ENCODE measurements at places on chromosomes 7 and 10. TPM values are rescaled to one million over a fixed set of nuclear protein-coding genes. Genes with fewer than 3 reads are reported as not detected.

MRPS17 gene
- 8.4 TPM for total RNA-seq

BCCIP gene
- total RNA-seq = 47.3 TPM

DNA sequence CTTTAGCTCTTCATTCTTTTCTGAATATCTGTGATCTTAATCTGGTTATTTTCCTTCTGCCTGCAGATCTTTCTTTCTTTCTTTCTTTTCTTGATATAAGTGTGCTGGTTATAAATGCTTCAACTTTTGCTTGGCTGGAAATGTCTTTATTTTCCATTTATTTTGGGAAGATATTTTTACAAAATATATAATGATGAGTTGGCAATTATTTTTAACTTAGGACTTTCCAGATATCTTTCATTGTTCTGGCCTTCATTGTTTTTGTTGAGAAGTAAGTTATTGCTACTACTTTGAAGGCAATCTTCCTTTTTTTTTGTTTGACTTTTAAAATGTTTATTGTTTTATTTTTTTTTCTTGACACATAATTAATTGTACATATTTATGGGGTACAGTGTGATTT lies 75.3 kb downstream of the ZNF503 start:
- H3K36me3 ChIP-seq = no peaks in the 10 kb centered on the region
- DNase-seq = no peak
- H3K4me1 ChIP-seq = no peaks in the 10 kb centered on the region

GRCh38 chr10:65501259-65501658 lies 1424.6 kb upstream of the LRRTM3 start:
- no peaks in the 10 kb centered on the region for H3K27me3 ChIP-seq
- H3K27ac ChIP-seq = no peak overlapping the region
- no peaks in the 10 kb centered on the region for H3K4me1 ChIP-seq
- peak; percentile 24 for DNase-seq

- no peak overlapping the region for H3K4me3 ChIP-seq
- H3K27ac ChIP-seq = no peak overlapping the region
- H3K27me3 ChIP-seq = no peaks in the 10 kb centered on the region
- H3K36me3 ChIP-seq = no peaks in the 10 kb centered on the region
- no peak for DNase-seq
- no peaks in the 10 kb centered on the region for H3K4me1 ChIP-seq
Observed at GRCh38 chr7:128119036-128119435, 87.8 kb upstream of the LRRC4 start.

DNA sequence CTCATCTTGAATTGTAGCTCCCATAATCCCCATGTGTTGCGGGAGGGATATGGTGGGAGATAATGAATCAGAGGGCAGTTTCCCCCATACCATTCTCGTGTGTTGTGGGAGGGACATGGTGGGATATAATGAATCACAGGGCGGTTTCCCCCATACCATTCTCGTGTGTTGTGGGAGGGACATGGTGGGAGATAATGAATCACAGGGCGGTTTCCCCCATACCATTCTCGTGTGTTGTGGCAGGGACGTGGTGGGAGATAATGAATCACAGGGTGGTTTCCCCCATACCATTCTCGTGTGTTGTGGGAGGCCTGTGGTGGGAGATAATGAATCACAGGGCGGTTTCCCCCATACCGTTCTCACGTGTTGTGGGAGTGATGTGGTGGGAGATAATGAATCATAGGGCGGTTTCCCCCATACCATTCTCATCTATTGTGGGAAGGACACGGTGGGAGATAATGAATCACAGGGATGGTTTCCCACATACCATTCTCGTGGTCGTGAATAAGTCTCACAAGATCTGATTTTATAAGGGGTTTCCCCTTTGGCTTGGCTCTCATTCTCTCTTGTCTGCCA lies 271.0 kb downstream of the MAD1L1 start:
- DNase-seq = no peak
- H3K27ac ChIP-seq = no peak overlapping the region
- H3K4me3 ChIP-seq = no peak overlapping the region
- H3K4me1 ChIP-seq = no peaks in the 10 kb centered on the region
- H3K36me3 ChIP-seq = no peaks in the 10 kb centered on the region

DNA sequence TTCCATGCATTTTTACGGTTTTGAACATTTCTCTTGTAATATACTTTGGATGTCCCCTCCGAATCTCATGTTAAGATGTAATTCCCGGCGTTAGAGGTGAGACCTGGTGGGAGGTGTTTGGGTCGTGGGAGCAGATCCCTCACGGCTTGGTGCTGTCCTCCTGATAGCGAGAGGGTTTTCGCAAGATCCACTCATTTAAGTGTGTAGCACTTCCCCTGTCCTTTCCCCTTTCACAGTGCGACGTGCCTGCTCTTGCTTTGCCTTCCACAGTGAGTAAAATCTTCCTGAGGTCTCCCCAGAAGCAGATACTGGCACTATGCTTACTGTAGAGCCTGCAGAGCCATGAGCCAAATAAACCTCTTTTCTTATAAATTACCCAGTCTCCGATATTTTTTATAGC lies 6.6 kb downstream of the GPR141 start:
- no peaks in the 10 kb centered on the region for H3K36me3 ChIP-seq
- H3K4me3 ChIP-seq = no peak overlapping the region
- no peaks in the 10 kb centered on the region for H3K27me3 ChIP-seq
- peak overlapping the region; percentile 48 for H3K27ac ChIP-seq
- no peak for DNase-seq
- no peaks in the 10 kb centered on the region for H3K4me1 ChIP-seq

DNA sequence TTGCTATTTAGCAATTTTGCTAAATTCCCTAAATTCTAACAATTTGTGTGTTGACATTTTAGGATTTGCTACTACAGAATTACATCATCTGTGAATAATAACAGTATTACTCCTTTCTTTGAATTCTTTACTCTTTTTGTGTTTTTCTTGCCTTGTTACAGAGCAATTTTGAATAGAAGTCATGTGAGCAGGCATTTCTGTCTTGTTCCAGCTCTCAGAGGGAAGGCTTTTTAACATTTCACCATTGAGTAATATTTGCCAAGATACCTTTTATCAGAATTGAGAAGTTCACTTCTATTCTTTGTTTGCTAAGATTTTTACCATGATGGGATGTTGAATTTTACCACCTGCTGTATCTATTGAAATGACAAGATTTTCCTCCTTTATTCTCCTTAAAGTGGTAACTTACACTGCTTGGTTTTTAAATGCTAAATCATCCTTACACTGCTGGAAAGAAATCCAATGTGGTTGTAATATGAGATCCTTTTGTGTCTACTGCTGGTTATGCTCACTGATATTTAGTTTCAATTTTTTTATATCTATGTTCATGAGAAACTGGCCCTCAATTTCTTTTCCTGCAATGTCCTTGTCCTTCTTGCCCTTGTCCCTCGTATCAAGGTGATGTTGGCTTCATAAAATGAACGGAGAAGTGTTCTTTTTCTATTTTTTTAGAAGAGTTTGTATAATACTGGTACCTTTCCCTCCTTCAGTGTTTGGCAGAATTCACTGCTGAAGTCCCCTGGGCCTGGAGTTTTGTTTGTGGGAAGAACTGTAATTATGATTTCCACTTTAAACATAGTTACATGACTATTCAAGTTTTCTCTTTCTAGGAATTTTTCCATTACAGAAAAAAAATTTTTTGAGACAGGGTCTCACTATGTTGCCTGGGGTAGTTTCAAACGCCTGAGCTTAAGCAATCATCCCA lies 50.3 kb upstream of the ATP6V0A4 start:
- no peaks in the 10 kb centered on the region for H3K4me1 ChIP-seq
- no peak overlapping the region for H3K4me3 ChIP-seq
- no peak overlapping the region for H3K27ac ChIP-seq

- H3K36me3 ChIP-seq = no peaks in the 10 kb centered on the region
- H3K4me3 ChIP-seq = no peak overlapping the region
- H3K27ac ChIP-seq = no peak overlapping the region
- H3K27me3 ChIP-seq = no peaks in the 10 kb centered on the region
Observed at GRCh38 chr7:46660402-46660980, 739.4 kb upstream of the IGFBP3 start.

DNA sequence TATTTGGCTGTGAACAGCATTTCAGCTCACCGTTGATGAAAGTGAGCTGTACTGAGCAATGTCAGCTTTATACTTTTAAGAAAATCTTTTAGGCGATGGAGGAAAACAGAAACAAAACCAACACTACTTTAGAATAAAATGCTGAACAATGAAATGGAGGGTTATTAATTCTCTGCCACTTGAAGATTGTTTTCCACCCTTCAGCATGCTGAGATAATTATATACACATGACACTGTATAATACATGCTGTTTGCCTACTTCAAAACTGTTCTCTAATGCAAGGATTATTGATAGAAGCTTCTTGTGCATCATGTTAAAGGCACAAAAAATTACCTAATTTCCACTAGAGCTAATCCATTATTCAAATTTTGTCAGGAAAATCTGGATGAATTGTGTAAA lies 66.8 kb downstream of the CACNA2D1 start:
- H3K36me3 ChIP-seq = no peaks in the 10 kb centered on the region
- no peak for DNase-seq
- H3K4me1 ChIP-seq = no peaks in the 10 kb centered on the region
- H3K27me3 ChIP-seq = no peaks in the 10 kb centered on the region
- H3K27ac ChIP-seq = no peak overlapping the region

- H3K4me1 ChIP-seq = no peaks in the 10 kb centered on the region
- H3K27me3 ChIP-seq = no peaks in the 10 kb centered on the region
- no peak for DNase-seq
- H3K4me3 ChIP-seq = no peak overlapping the region
- H3K36me3 ChIP-seq = no peaks in the 10 kb centered on the region
Observed at GRCh38 chr7:116986611-116987565, 33.6 kb downstream of the ST7 start.

- no peak overlapping the region for H3K4me3 ChIP-seq
- H3K27me3 ChIP-seq = no peaks in the 10 kb centered on the region
- H3K36me3 ChIP-seq = no peaks in the 10 kb centered on the region
Observed at GRCh38 chr7:40437936-40438634, 303.3 kb downstream of the SUGCT start.

- no peaks in the 10 kb centered on the region for H3K27me3 ChIP-seq
- no peak overlapping the region for H3K27ac ChIP-seq
- DNase-seq = no peak
- H3K4me3 ChIP-seq = no peak overlapping the region
- H3K36me3 ChIP-seq = peaks cover 2% of the 10 kb centered on the region
Observed at GRCh38 chr7:43616977-43617376, 34.1 kb downstream of the STK17A start.

DNA sequence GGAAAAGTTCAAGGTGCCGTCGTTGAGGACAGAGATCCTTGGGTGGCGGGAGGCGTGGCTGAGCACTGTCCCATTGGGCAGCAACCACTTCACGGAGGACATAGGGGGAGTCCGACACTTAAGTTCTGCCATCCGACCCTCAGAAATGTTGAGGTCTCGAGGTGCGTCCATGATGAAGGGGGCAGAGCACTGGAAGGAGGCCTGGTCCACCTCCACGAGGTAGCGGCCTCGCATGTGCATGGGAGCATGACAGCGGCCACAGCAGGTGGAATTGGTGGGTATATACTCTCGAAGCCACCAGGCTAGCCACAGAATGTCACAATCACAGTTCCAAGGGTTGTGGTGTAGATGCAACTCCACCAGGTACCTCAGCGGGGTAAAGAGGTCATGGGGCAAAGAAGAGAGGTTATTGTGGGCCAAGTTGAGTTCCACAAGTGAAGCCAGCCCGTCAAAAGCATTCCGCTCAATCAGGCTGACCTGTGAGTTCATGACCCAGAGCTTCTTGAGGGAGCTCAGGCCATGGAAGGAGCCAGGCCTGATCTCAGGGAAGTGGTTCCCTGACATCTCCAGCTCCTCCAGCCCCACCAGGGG lies 1.7 kb downstream of the LRRC4 start:
- peaks cover 5% of the 10 kb centered on the region for H3K27me3 ChIP-seq
- H3K4me3 ChIP-seq = no peak overlapping the region
- no peak for DNase-seq

DNA sequence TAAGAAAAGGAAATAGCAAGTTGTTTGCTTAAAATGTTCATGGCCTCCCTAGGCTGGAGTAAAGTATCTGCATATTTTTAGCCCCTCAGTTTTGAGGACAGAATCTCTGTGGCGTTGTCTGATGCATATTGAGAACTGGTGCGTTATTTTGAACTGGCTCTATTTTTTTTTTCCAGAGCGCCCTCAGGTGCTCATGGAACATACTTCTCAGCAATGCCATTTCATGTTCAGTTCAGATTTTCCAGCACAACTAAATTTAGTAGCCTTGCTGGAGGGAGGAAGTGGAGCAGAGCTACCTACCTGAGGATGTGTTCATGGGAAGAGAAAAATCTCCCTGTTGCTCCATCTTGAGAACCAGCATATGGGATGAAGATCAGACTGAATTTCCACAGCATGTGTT lies 870.5 kb downstream of the LRMDA start:
- DNase-seq = no peak
- no peak overlapping the region for H3K4me3 ChIP-seq
- no peaks in the 10 kb centered on the region for H3K27me3 ChIP-seq
- H3K4me1 ChIP-seq = peaks cover 21% of the 10 kb centered on the region
- H3K36me3 ChIP-seq = no peaks in the 10 kb centered on the region

DNA sequence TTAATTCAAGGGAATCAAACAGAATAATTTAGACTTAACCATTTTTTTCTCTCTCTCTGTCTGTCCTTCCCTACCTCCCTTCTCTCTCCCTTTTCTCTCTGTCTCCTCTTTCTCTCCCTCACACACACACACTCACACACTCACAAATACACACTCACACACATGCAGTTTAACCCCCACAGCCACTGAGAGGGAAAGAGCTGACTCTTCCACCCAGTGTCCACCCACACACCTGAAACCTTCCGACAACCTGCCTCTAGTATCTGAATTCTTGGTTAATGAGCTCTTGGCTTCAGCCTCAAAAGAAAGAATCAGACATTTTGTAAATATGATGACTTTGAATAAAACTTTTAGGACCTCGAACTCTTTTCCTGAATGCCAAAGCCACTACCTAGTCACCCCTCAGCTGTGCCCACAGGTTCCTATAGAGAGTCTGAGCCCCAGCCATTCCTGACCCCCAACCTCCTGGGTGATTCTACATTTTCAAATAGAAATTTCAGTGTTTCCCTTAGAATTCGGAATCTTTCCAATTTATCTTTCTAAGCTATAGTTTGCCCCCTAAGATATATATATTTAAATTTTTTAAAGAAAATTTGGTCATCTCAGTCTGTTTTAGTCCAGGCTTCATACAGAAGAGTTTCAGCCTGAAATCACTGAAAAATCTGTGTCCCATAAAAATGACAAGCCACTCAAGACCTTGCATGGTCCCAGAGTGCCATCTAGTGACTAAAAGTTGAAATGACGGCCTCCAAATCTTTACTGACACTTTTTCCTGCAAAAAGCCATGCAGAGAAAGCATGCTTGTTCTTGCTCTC lies 202.8 kb downstream of the IPMK start:
- no peak overlapping the region for H3K27ac ChIP-seq
- H3K4me3 ChIP-seq = no peak overlapping the region
- DNase-seq = no peak
- H3K27me3 ChIP-seq = no peaks in the 10 kb centered on the region
- no peaks in the 10 kb centered on the region for H3K4me1 ChIP-seq
- no peaks in the 10 kb centered on the region for H3K36me3 ChIP-seq
